ENCODE measurements at places on chromosomes 6 and 20.
A peak's percentile ranks its signal among the peaks of the same experiment; 100 is the strongest.

GRCh38 chr6:149342525-149342924 is 25.0 kb downstream of the TAB2 start:
- DNase-seq, result no peak

GRCh38 chr20:59731376-59731775 is 127.0 kb downstream of the PHACTR3 start:
- DNase-seq, result no peak

GRCh38 chr20:41348430-41349172 is 8.0 kb downstream of the LPIN3 start:
- no peak for DNase-seq

DNA sequence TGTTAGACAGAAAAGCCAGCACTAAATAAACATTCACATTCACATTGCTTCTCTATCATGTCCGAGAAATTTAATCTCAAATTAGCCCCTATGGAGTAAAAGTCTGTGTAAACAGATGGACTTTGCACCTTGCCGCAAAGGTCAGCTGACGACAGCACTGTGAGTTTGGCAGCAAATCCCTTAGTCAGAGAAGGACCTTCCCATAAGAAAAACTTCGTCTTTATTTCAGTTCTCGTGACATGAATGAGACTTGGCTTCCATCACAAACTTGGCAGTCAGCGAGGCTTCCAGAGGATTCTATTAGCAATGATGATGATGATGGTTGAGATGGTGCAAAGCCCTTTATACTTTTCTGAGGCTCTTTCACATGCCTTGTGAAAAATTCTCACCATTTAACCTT is 133.7 kb upstream of the IFNGR1 start:
- no peak for DNase-seq

- no peak for DNase-seq
Measured at GRCh38 chr6:53888931-53889330, 94.1 kb downstream of the LRRC1 start.

DNA sequence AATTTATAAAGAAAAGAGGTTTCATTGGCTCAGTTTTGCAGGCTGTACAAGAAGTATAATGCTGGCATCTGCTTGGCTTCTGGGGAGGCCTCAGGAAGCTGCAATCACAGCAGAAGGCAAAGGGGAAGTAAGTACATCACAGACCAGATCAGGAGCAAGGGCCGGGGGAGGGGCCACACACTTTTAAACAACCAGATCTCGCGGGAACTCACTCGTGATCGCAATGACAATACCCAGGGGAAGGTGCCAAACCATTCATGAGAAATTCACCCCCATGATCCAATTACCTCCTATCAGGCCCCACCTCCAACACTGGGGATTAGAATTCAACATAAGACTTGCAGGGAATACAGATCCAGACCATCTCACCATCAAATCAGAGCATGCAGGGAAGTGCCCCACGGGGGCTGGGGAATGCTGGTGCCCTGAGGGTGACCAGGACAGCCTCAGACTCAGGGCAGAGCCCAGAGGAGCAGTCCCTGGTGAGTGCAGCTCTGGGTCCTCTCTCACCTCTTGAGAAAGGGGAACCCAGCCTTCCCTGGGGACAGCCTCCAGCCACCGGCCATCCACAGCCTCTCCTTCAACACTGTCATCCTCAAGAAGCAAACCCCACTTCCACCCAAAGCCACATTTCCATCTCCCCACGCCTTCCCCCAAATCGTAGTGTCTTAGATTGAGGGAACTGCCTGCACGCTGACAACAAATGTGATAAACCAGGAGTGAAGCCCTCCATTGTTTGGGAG is 80.7 kb downstream of the ANKRD60 start:
- DNase-seq, result no peak

GRCh38 chr6:86192123-86192522 is 549.4 kb upstream of the SYNCRIP start:
- peak; percentile 9 for DNase-seq

- DNase-seq, result peak; percentile 92
Measured at GRCh38 chr20:57619051-57619831, 985 bp downstream of the ZBP1 start.

- DNase-seq, result no peak
Measured at GRCh38 chr20:64210656-64211369, 44.7 kb upstream of the PCMTD2 start.

DNA sequence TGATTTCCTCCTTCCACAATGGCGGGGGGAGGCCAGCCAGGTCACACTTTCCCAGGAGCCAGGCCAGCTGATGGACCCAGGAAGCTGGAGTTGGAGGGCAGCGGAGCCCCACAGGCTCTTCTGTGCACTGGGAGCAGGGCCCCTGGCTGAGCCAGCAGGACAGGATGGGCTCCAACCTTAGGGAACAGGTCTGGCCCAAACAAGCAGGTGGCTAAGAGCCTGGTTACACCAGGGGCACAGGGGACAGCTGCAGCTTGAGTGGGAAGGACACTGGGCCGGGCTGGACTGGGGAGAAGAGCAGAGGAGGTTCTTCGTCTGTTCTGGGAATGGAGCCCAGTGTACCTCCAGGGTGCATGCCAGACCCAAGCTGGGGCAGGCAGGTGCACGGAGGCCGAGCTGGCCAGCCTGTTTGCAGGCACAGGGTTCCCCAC is 102.3 kb downstream of the DLL1 start:
- DNase-seq, result no peak

DNA sequence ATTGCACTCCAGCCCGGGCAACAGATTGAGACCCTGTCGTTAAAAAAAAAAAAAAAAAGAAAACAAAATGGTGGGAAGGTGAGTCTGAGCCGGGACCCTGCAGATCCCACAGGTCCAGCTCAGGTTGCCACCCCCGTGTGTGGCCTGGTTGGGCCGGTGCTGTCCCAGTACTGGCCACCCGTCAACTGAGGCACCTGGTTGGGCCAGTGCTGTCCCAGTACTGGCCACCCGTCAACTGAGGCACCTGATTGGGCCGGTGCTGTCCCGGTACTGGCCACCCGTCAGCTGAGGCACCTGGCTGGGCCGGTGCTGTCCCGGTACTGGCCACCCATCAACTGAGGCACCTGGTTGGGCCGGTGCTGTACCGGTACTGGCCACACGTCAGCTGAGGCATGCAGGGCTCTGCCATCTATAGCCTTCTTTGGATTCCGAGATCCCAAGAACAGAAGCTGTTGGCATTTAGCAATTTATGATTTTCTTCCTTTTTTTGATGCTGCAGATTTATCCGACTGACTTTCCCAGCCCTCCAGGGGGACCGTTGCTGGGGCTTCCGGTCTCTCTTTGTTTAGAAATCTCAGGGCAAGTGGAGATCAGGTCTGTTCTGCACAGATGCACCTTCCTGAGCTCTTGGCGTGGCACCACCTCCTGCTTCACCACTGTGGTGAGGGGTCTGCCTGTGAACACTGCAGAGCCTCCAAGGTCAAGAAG is 113.8 kb downstream of the SYCP2 start:
- no peak for DNase-seq

DNA sequence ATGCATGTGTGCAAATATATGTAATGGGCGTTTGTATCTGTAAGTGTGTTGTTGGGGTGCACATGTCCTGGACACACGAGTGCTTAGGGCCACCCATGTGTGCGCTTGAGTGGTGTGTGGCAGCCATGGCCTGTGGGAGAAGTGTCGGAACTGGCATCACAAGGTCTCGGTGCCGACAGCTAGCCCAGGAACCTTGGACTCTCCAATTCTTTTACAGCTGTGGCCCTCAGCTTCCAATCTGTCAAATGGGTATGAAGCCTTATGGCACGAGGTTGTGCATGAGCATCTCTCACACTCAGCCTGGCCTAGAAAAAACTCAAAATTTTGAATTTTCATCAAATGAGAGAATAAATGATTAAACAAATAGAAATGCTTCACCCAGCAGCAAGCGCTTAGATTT is 42.0 kb downstream of the SPDEF start:
- DNase-seq, result no peak

GRCh38 chr20:10542442-10542841 is 107.3 kb downstream of the SLX4IP start:
- DNase-seq, result no peak

- DNase-seq, result no peak
Measured at GRCh38 chr20:45064812-45065211, 36.1 kb downstream of the KCNS1 start.

DNA sequence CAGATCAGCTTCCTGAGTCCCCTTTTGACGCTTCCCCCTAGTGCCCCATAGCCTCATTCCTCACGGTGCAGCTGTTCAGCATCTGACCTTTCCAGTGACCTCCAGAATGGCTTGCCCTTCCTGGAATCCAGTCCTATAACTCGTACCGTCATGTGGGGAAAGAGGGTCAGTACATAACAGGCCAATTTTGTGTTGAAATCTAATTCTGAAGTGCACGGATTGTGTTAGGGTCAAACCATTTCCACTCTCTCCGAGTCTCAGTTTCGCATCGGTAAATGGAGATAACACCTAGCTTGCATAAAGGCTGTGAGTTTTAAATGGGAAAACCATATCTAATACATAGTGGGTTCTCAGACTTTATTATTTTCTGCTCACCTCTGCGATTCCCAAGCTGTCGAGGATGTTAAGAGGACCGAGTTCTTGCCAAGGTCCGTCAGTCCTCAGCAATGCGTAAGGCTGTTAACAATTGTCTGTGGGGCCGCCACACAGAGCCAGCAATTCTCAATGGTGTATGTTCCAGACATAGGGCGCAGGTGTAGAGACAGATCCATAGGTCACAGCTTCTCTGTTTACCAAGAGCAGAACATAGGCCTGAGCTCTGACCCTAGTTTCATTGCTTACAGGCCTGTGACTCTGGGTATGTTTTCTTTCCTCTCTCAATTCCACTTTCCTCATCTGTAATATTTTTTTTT is 45.5 kb upstream of the CCR6 start:
- DNase-seq, result no peak

GRCh38 chr6:56050530-56051201 is 175.3 kb upstream of the BMP5 start:
- no peak for DNase-seq

GRCh38 chr6:115370202-115370601 is 690.5 kb downstream of the FRK start:
- no peak for DNase-seq

DNA sequence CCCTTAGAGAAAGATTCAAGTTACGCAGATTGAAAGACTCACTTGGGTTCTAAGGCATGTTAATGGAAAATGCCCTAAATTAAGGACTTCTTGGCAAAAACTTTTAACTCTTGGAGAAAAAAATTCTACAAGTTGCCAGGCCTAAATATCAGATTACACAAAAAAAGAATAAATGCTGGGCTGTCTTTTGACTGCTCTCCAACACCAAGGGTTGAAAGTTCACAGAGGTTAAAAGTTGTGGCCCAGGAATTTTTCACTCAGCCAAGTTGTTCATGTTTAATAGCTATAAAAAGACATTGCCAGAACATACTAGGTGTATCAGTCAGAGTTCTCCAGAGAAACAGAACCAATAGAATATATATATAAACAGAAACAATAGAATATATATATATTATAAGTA is 268.4 kb upstream of the PRND start:
- no peak for DNase-seq

DNA sequence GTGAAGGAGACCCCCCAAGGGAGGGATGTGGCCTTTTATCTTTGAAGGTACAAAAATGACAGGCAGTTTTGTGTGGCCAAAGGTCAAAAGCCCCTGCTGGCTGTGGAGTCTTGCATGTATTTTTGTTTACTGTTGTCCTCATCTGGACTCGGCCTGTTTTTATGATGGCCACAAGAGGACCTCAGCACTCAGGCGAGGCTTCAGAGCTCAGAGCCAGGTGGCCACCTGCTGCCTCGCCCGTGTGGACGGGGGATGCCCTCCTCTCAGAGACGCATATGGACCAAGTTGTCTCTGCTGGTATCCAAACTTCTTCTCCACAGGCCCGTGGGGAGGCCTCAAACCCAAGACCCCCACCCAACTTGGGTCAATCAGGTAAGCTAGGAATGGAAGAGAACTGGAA is 118.2 kb downstream of the DACT2 start:
- DNase-seq, result no peak

DNA sequence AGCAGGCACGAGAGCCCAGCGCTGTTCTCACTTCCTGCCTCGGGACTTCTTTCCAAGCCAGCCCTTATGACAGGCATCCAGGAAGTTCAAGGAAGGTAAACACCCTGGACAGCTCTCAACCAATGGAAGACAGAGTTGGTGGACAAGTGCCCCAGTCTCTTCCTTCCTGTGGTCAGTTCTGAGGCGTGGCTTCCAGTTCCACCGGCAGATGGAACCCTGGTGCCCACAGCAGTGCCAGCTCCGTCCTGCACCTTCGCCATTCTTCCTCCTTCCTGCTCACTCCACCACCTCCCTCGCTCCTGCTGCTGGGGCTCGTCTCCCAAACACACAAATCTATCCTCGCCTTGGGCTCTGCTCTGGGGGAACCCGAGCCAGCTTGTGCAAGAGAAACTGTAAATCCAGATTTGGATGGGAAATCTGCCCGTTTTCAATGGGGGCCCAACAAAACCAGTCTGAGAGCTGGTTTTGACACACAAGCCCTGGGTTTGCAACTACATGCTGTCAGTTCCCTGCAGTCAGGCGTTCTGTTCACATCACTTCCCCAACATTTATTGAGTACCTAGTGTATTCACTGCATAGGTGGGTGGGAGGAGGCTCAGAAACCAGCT is 162.7 kb downstream of the GRM4 start:
- no peak for DNase-seq

- no peak for DNase-seq
Measured at GRCh38 chr20:62276439-62276838, 26.4 kb upstream of the ADRM1 start.

DNA sequence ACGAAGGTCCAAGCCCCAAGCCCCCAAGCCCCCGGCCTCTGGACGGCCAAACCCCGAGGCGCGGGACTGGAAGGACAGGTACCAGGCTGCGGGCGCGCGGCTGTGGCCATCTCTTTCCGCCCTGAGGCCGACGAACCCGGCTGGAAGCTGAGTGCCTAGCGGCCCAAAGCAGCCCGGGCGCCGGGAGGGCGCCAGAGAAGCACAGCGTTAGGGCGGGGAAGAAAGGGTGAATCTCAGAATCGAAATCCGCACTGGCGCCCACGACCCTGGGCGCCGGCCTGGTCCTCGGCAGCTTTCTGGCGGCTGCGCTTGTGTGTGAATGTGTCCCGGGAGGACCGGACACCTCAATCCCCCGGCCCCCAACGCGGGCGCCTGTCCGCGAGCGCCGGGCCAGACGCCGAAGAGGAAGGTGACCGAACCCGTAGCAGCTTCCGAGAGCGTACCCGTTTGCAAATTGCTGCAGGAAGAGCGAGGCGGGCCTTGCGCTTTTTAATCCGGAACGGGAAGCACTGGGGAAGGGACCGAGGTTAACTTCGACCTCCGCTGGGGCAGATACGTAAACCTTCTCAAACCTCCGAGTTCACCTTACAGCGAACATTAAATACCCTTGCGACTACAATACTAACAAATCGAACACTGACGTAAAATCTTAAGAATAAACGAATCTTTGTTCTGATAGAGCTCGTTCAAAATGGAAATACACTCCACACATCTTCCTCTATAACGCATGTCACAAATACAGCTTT is 2.9 kb downstream of the NRN1 start:
- DNase-seq, result peak; percentile 50
